Omental fat pad (tissue), 4 donors: ENCODE measurements at places on chromosomes 6 and 20. TPM values are rescaled to one million over a fixed set of nuclear protein-coding genes. Genes with fewer than 3 reads are reported as not detected.

The SEMG1 gene
- not detected for total RNA-seq

The FAM83C gene
- total RNA-seq = not detected

The GCLC gene
- 86.3 TPM for total RNA-seq

The VSTM2L gene
- total RNA-seq = 0.60 TPM

The ZBTB46 gene
- 65.3 TPM for total RNA-seq

The GFOD1 gene
- total RNA-seq = 12.2 TPM

The GLP1R gene
- not detected for total RNA-seq

The RAB5IF gene
- total RNA-seq = 73.7 TPM

The PAX1 gene
- total RNA-seq = not detected

The VGLL2 gene
- not detected for total RNA-seq

The SLC25A27 gene
- total RNA-seq = 10.1 TPM

The RAET1G gene
- 10.8 TPM for total RNA-seq

The SAPCD1 gene
- not detected for total RNA-seq

- no peak for DNase-seq
These were observed 30.7 kb downstream of the SLC22A3 start for GRCh38 chr6:160378882-160379281.

GRCh38 chr20:46206992-46207549, 89.0 kb downstream of the CD40 start:
- DNase-seq = no peak

- DNase-seq = no peak
These were observed 4.7 kb upstream of the MANBAL start for GRCh38 chr20:37284691-37285161.

- DNase-seq = no peak
These were observed 802.3 kb downstream of the MAFB start for GRCh38 chr20:39886650-39887190.

GRCh38 chr6:138555421-138555988, 56.2 kb upstream of the NHSL1 start:
- DNase-seq = no peak

- no peak for DNase-seq
These were observed 45.6 kb upstream of the MAN1A1 start for GRCh38 chr6:119395192-119395591.

- no peak for DNase-seq
These were observed 3.1 kb downstream of the LAMP5 start for GRCh38 chr20:9517297-9518162.

DNA sequence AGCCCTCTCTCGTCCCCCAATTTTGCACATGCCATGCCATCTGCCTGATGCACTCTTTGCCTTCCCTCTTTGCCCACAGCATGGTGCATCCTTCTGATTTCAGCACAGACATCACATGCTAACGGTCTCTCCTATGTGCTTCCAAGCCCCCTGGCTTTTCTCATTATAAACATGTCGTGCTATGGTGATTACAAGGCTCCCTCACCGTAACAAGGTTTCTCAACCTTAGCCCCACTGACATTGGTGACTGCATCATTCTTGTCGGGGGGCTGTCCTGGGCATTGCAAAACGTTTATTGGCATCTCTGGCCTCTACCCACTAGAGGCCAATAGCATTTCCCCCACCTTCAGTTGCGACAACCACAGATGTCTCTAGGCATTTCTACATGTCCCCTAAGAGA, 187.2 kb downstream of the TFAP2C start:
- no peak for DNase-seq

- DNase-seq = no peak
These were observed 1078.4 kb downstream of the KIF16B start for GRCh38 chr20:15494851-15495250.

DNA sequence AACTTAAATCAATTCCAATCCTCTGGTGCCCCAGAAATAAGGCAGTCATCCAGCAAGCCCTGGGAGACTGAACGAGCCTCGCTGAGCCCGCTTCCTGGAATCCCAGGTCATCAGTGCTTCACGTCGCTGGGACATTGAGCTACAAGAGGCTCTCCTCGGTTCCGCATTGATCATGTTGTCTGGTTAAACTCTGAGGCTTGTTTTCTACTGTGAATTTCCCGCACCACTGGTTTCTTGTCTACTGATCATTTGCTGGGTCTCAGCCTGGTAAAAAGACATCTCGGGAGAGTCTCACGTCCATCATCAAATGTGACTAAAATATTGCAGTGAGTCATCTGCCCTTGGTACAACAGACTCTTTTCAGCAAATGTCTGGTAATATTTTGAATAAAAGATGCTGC, 569.2 kb downstream of the QKI start:
- DNase-seq = no peak

DNA sequence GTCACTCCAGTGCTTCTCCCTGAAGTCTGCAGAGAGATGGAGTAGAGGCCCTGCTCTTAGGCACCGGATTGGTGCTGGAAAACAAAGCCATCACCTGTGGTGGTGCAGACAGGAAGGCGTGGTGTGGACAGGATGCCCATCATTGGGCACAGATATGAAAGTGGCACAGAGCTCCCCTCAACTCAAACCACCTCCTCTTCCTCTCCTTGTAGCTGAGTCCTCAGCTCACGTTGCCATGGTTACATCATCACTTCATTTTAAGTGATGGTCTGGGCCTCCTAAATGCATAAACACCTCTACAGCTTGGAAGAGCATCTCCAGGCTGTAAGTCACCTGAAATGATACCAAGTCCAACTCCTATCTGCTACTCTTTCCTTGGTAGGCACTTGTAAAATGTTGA, 8.0 kb upstream of the RTF2 start:
- no peak for DNase-seq

GRCh38 chr20:53739799-53740785, 146.5 kb upstream of the ZNF217 start:
- DNase-seq = no peak

DNA sequence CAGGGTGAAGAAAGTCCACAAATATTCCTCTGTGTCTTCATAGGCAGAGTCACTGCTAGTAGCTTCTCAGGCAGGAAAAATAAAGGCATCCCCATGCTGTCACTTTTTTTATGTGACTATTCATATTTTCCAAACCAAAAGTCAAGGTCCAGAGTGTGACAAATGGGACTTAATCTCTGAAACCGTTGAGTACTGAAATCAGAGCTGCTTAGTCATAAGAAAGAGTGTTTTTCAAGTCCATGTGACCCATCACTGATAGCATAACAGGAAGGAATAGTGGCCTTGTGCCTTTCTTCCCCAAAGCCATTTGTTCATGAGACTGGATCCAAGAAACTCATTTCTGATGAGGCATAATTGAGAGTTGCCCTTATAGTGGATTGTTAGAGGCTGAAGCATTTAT, 210.3 kb upstream of the TSHZ2 start:
- no peak for DNase-seq

- no peak for DNase-seq
These were observed 14.5 kb downstream of the SNRNP48 start for GRCh38 chr6:7604506-7604905.

DNA sequence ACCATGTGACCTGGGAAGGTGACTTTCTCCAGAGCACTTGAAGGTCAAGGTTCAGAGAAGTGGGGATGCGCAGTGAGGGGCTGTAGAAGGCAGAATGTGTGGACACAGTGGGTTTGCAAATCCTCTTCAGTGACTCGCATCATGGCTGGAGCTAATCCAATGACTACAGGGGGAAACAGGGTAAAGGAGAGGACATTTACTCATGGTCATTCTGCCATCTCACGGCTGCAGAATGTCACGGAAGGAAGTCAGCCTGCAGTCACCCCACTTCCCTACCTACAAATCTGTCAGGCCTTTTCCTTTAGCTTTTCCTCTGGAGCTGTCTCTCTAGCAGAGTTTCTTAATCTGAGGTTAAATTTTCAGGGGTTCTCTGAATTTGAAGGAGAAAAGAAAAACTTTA, 337.6 kb downstream of the CDC5L start:
- DNase-seq = no peak

GRCh38 chr20:44717986-44718385, 2.8 kb downstream of the CCN5 start:
- no peak for DNase-seq

DNA sequence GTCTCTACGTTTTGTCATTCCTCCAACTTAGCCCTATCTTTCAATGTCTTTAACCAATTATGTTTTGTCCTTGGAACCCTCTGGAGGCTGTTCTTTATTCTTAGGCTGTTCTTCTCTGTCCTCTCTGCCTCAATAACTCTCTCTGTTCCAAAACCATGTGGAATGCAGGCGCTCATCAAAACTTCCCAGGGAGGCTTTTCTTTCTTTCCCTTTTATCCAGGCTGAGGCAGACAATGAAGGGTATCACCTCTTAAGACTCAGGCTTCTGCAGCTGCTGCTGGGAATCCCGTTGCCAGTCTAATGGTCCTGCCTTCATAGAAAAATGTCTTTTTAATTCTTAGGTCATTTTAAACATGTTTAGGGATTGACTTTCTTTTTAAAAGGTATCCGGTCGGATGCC, 544.7 kb downstream of the CDH26 start:
- DNase-seq = no peak
